Activated T-cell treated with anti-CD3 and anti-CD28 coated beads, Interleukin-2, amount 50 U/mL, for 1 hour (primary cell): ENCODE measurements at places on chromosomes 2 and 18.
A peak's percentile ranks its signal among the peaks of the same experiment; 100 is the strongest.

GRCh38 chr2:177265824-177266817 lies 1.6 kb upstream of the NFE2L2 start:
- DNase-seq = no peak

DNA sequence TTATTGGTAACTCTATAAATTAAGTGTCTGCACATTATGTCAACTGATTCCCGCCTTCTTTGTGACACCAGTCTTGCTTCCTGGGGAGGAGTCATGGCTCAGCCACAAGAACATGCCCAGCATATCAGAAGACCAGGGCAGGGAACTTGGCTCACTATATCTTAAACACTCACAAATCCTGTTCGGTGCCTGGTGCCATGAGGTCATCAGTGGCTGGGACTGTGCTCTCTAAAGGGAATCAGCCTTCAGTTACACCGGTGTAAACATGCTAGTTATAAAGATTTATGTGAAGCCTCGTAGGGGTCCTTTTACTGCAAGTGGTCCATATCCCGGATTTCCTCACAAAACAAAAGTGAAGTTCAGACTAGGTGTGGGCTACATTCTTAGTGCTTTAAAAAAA lies 73.1 kb upstream of the ZNF521 start:
- no peak for DNase-seq

DNA sequence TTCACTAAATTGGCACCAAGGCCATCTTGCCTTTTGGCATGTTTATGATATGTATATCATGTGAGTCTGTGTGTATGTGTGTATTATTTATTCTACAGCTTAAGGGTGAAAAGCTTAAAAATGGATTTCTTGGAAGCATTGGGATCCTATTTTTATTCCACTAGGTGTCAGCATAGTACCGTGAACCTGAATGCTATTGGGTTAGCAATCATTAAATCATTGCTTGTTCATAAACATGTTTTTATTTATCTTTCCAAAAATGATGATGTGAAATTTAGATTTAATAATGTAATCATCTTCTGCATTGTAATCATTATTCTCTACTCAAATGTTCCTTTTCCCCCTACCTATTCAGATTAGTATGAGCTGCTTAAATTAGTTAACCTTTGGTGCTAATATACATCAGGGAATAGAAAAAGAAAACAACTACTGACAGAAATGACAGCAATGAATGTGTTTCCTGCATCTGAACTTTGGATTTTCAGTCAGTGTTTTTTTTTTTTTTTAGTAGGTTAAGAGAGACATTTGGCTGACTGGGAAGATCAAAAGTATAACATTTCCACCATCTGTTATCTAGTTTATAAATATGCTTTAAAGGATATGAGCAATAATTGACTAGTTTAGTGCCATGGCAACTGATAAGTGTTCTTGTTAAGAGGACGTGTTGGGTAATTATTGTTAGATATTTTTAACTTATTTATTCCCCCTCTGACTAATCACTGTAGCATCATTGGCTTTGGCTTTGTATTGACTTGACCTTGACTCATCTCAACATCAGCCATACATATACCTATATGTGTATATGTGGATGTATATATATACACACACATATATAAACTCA lies 14.1 kb upstream of the ZSWIM2 start:
- DNase-seq = no peak

DNA sequence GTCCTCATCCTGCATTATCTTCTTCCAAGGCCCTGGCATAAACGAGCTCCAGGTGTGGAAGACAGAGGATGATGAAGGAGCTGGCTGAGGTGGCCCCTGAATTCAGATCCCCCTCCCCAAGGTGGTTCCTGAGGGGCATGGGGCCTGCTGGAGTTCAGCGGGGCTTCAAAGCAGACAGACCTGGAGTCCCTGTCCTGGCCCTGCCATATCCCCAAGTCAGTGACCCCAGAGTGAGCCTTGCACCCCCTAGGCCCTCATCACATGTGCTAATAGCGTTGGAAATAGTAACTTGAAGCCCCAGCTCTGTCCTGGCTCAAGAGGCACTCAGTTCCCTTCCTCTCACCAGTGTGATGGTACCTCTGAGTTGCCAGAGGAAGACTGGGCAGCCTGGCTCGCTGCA lies 172.9 kb downstream of the GALNT1 start:
- DNase-seq = no peak

DNA sequence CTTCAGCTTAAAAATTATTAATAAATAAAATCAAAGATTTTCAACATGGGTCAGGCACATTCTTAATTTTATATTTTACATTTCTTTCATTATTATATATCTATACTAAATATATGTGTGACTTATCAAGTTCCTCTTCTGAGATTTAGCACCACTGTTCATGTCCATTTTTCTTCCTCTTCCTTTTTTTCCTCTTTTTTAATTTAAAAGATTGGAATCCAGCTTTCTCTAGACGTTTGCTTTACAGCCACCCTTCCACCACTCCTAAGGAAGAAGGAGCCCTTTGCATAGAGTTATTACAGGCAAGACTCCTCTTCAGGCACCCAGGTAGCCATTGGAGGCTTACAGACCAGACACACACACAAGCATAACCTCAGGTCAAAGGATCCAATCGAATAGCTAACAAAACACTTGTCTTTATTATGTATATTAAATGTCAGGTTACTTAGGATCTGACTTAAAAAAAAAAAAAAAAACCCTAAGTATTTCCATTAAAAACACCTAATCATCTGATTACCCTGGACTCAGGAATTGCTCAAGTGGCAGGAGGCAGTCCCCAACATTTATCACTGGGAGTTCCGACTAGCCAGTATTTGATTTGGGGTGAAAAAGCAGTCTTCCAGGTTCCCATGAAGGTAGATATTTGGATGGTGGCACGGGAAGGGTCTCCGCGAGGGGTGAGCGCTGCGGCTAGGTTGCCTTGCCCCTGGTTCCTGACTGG lies 2.4 kb upstream of the ZEB2 start:
- DNase-seq = no peak

- no peak for DNase-seq
These were observed 231.0 kb downstream of the INSIG2 start for GRCh38 chr2:118319271-118319684.

DNA sequence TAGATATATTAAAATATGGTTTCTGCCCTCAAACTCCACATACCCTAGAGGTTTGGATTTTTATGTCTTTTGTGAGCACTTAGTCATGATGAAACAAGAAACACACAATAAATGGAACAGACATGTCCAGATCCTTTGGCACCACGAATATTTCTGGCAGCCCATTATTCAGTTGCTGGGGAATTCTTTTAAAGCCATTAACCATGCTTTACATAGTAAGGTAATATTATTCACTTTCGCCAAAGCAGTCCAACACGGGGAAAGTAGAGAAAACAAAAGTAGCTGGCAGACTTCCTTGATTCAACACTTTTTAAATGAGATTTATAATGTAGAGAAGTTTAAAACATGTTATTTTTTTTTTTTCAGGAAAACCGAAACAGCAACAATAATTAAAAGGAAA lies 235.4 kb downstream of the PIEZO2 start:
- no peak for DNase-seq

GRCh38 chr2:169562519-169562918 lies 11.1 kb downstream of the FASTKD1 start:
- no peak for DNase-seq

DNA sequence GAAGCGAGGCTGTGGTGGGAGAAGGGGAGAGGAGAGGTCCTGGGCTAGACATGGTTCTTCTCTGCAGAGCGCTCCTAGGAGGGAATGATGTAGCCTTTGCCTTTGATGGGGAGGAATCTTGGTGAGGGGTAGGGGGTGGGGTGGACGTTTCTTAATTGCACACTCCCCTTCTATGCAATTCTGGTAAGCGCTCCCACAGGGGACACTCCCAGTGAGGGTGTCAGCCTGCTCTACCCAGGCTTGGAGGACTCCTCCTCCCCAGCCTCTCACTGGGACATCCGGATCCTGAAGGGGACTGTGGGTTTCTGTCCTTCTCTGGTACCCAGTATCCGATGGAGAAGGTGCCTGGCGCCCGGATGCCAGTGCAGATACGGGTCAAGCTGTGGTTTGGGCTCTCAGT lies 114.3 kb downstream of the DYSF start:
- no peak for DNase-seq

DNA sequence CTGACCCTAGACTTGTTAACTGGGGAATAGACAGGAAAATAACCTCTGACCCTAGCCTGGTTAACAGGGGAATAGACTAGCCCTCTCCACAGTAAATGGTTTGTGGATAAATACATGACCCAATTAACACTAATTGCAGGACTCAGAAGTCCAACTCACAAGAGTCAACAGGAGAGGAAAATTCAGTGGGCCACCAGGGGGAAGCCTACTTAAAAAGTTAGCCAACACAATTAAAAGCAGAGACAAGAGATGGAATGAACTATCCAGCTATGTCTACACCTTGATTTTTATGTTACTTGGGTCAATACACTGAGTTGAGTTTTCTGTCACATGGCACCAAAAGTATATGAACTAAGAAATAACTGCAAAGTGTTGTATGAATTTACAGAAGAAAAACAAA lies 158.8 kb upstream of the SLC39A10 start:
- DNase-seq = peak; percentile 52

DNA sequence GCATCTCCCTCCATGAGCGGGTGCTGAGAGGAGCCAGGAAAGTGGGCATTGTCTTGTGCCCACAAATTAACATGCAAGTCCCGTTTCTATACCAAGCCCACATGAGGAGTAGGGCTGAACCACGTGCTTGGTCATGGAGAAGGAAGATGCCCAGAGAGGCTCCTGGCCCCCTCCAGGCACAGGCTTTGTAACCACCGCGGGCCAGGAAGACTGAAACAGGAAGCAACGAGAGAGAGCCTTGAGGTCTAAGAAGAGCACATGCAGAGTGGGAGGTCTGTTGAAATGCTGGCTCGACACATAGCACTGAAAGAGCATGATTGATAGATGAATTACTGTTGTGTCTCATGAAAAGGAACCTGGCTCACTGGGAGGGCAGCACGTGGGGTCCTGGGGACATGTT lies 36.3 kb downstream of the VWA3B start:
- DNase-seq = no peak

- no peak for DNase-seq
These were observed 53.0 kb downstream of the GRB14 start for GRCh38 chr2:164568317-164568716.
